Activated CD4-positive, alpha-beta T cell treated with anti-CD3 and anti-CD28 coated beads, Interleukin-2, amount 10 ng/mL, durations not matched to agents 24 days and 14 days (primary cell): ENCODE measurements at places on chromosomes 3 and 15. TPM values are rescaled to one million over a fixed set of nuclear protein-coding genes. Genes with fewer than 3 reads are reported as not detected.
A peak's percentile ranks its signal among the peaks of the same experiment; 100 is the strongest.

- peak; percentile 92 for DNase-seq
These were observed 131.6 kb upstream of the RASGRP1 start for GRCh38 chr15:38696109-38696727.

- DNase-seq, result no peak
These were observed 294.1 kb upstream of the ARL6 start for GRCh38 chr3:97470481-97470880.

DNA sequence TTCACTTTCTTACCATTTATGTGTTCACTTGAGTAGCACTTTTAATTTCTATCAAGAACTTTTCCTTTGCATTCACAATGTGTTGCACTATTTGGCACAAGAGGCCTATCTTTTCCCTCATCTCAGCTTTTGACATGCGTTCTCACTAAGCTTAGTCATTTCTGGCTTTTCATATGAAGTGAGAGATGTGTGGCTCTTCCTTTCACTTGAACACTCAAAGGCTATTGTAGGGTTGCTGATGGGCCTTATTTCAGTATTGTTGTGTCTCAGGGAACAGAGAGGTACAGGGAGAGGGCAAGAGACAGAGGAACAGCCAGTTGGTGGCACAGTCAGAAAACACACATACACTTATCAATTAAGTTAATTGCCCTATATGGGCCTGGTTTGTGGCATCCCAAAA is 127.4 kb upstream of the MLF1 start:
- peak; percentile 56 for DNase-seq

GRCh38 chr3:30778933-30779332 is 115.5 kb downstream of the GADL1 start:
- no peak for DNase-seq

GRCh38 chr3:8627201-8627940 is 17.2 kb downstream of the SSUH2 start:
- no peak for DNase-seq

- no peak for DNase-seq
These were observed 32.6 kb downstream of the ATP2C1 start for GRCh38 chr3:130926504-130926903.

The ARL14 gene
- not detected in 2 replicates for total RNA-seq

The BBX gene
- total RNA-seq, result 37.2 and 39.6 TPM in 2 replicates
